ENCODE measurements at places on chromosomes 11 and 22.

DNA sequence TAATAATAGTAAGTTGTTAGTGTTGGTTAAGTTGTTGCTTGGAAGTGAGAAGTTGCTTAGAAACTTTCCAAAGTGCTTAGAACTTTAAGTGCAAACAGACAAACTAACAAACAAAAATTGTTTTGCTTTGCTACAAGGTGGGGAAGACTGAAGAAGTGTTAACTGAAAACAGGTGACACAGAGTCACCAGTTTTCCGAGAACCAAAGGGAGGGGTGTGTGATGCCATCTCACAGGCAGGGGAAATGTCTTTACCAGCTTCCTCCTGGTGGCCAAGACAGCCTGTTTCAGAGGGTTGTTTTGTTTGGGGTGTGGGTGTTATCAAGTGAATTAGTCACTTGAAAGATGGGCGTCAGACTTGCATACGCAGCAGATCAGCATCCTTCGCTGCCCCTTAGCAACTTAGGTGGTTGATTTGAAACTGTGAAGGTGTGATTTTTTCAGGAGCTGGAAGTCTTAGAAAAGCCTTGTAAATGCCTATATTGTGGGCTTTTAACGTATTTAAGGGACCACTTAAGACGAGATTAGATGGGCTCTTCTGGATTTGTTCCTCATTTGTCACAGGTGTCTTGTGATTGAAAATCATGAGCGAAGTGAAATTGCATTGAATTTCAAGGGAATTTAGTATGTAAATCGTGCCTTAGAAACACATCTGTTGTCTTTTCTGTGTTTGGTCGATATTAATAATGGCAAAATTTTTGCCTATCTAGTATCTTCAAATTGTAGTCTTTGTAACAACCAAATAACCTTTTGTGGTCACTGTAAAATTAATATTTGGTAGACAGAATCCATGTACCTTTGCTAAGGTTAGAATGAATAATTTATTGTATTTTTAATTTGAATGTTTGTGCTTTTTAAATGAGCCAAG is 2.7 kb downstream of the NEAT1 start:
- peak; percentile 69 for DNase-seq

DNA sequence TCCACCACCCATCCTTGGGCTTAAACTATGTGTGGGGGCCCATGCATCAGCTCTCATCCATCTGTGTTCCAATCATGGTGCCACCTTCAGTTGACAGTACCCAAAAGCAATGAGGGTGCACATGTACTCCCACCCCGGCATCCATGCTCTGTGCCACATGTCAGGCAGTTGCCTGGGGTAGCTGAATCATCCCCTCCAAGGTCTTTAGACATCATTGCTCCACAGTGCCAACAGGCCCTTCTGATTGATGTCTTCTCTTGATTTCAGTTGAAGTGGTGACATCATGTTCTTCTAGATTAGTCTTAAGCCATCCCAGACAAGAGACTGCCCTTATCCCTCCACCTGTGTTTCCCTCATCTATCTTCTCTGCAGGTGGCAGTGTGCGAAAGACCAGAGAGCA is 42.5 kb downstream of the TMPRSS5 start:
- DNase-seq, result no peak

DNA sequence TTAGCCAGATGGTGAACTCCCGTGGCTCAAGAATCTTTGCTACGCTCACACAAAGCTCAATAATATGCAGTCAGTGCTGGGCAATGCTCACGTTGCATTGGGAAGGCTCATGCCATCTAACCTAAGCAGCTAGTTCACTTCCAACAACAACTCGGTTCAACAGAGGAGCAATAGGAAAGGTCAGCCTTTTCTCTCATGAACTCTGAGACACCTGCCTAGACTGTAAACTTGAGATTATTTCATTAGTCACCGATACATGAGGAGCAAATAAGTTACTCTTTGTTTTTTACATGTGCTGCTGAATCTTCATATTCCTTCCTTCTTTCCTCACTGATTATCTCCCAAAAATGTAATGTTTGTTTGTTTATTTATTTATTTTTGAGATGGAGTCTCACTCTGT is 9.0 kb downstream of the SLC5A4 start:
- no peak for DNase-seq

GRCh38 chr22:37151401-37151800 is 1.7 kb upstream of the IL2RB start:
- no peak for DNase-seq

DNA sequence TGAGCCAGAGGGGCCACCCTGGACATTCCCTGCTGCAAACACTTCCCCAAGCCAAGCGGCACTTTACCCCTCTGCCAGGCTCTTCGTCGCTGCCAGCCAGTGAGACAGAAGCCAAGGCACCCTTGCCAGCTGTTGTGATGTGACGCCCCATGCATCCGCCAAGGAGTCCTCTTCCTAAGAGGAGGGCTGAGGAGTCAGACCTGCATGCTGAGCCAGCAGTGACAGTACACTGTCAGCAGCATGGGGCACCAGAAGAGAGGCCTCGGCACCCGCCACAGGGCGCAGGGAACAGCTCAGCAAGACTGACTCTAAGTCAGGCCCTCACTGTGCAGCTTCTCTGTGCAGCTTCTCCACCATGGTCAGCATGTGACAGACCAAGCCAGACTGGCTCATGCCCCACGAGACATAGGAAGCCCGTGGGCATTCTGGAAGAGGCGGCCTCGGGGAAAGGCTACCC is 26.4 kb downstream of the VPS37C start:
- DNase-seq, result no peak

GRCh38 chr22:45740236-45740635 is 68.6 kb downstream of the ATXN10 start:
- DNase-seq, result no peak

DNA sequence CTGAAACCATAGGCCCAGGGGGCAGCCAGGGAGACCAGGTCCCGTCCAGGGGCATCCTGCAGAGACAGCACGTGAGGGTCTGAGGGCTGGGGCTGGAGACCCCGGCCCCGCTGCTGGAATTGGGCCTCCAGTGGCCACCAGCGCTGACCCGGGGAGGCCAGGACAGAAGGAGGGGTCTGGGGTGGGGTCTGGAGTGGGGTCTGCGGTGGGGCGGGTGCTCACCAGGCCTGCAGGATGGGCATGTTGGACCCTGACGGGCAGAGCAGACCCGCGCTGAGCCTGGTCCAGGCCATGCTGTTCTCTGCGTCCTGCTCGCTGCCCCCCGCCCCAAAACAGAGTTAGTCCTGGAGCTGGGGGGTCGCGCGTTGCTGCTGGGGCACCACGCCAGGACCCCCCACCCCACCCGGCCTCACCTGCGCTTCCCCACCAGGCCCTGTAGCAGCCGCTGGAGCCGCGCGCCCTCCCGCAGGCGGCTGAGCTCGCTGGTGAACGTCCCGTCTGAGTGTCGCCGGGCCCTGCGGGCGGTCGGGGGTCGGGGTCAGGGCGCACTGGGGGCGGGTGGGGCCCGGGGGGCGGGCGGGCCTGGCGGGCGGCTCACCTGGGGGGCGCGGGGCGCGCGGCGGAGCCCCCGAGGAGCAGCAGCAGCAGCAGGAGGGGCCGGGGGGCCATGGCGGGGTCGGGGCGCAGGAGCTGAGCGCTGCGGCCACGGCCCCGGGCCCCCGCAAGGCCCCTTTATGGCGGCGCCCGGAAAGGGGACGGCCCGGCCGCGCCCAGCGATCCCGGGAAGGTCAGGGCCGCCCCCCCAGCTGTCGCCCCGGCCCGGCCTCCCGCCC is at the start of gene SCT:
Gene SCT, minus strand, starts transcription at position 707 of the 833 bp plus-strand sequence. Its CDS starts 38 bp downstream, at position 669.
- no peak for DNase-seq

- peak; percentile 24 for DNase-seq
These were observed 349.9 kb upstream of the ANO3 start for GRCh38 chr11:25981998-25982397.

DNA sequence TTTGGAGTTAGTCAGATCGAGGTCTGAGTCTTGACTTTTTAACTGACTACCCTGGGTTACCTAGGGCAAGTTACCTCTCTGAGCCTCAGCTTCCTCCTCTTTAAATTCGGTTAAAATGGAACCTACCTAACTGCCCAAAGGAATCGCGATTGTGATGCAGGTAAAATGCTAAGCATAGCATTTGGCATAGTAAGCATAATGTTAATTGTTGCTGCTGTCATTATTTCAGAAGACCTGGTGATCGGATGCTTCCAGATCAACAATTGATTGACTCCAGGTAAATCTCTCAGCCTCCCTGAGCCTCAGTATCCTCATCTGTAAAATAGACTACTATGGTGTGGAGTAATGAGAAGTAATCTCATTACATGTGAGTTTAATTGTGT is 550 bp upstream of the SLC43A1 start:
- DNase-seq, result no peak

GRCh38 chr11:72358466-72359405 is 75.6 kb downstream of the CLPB start:
- no peak for DNase-seq

DNA sequence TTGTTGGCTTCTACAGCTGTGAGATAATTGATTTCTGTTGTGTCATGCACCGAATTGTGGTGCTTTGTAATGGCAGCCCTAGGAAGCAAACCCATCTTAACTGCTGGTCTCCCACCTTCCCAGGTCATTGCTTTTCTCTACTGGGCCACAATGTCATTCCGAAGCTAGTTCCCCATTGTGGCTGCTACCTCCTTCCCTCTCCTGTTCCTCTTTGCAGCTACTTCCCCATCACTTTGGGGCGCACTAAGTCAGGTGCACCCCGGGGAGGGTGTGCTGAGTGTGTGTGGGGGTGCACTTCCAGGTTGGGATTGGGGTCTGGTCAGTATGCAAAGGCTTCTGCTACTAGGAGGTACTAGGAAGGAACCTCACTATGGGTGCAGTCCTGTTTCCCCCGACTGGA is 109.3 kb downstream of the ST3GAL4 start:
- no peak for DNase-seq

DNA sequence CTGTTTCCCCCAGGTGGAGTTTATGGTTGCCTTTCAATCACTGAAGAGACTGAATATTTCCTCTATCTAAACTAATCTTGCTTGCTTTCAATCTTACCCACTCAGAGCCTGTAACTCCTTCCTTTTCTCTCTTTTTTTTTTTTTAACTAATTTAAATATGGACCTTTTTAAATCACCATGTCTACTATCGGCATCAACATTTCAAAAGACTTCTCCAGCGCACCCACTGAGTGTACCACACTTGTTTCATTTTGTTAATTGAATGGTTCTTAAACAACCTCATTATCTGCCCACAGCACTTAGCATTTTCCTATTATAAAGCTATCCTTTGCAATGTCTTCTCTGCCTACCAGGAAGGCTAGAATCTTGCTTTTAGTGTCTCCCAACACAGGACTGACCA is 1212.5 kb downstream of the LRRC4C start:
- no peak for DNase-seq

All from germinal center (tissue), 1 donor.